NB4 (cell line): ENCODE measurements at places on chromosomes 16 and 17.
A peak's percentile ranks its signal among the peaks of the same experiment; 100 is the strongest.

- DNase-seq: peak; percentile 35
Measured at GRCh38 chr16:50103764-50104163, 38.0 kb downstream of the HEATR3 start.

GRCh38 chr16:49602201-49602975 is 228.8 kb downstream of the C16orf78 start:
- DNase-seq: no peak

- no peak for DNase-seq
Measured at GRCh38 chr16:54504372-54504771, 217.8 kb upstream of the IRX3 start.

GRCh38 chr16:81651758-81652718 is 127.1 kb upstream of the PLCG2 start:
- DNase-seq: no peak

- DNase-seq: no peak
Measured at GRCh38 chr17:62167076-62167475, 102.0 kb upstream of the MED13 start.
